ENCODE measurements at places on chromosomes 4 and X.

- no peak for DNase-seq
Measured at GRCh38 chrX:85159644-85160043, 83.9 kb downstream of the SATL1 start.

DNA sequence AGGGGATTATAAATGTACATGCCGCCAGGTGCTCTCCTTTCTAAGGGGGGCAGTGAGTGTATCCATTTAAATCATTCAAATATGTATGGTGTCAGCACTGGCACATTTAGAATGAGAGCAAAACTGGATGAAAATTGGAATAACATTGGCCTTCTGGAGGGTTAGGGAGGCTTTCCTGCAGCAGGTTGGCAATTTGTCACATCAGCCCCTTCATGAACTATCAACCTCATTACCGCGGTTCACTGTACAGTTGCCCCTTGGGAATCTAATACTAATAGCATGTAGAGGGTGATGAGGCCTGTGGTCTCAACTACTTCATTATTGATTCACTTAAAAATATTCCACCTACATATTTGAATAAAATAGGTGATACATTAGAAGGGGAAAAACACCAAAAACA, 117.9 kb downstream of the PDHA2 start:
- no peak for DNase-seq

- no peak for DNase-seq
Measured at GRCh38 chrX:21503593-21503992, 129.4 kb downstream of the CNKSR2 start.

GRCh38 chrX:9147726-9148125, 113.8 kb upstream of the FAM9B start:
- DNase-seq = no peak

DNA sequence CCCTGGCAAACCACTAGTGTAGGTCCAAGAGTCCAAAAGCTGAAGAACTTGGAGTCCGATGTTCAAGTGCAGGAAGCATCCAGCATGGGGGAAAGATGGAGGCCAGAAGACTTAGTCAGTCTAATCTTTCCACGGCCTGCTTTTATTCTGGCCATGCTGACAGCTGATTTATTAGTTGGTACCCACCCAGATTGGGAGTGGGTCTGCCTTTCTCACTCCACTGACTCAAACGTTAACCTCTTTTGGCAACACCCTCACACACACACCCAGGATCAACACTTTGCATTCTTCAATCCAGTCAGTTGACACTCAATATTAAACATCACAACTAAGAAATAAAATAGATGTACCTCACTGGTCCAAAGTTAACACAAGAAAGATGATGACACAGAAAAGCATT, 134.8 kb upstream of the GABRA2 start:
- no peak for DNase-seq

- no peak for DNase-seq
Measured at GRCh38 chr4:72893354-72894066, 176.0 kb downstream of the COX18 start.

- DNase-seq = no peak
Measured at GRCh38 chrX:54926978-54927377, 6.4 kb downstream of the TRO start.
